Activated T-cell treated with anti-CD3 and anti-CD28 coated beads for 4 hours (primary cell): ENCODE measurements at places on chromosomes 2 and 18.

GRCh38 chr2:112301973-112302372 lies 26.6 kb downstream of the ZC3H6 start:
- DNase-seq: no peak

DNA sequence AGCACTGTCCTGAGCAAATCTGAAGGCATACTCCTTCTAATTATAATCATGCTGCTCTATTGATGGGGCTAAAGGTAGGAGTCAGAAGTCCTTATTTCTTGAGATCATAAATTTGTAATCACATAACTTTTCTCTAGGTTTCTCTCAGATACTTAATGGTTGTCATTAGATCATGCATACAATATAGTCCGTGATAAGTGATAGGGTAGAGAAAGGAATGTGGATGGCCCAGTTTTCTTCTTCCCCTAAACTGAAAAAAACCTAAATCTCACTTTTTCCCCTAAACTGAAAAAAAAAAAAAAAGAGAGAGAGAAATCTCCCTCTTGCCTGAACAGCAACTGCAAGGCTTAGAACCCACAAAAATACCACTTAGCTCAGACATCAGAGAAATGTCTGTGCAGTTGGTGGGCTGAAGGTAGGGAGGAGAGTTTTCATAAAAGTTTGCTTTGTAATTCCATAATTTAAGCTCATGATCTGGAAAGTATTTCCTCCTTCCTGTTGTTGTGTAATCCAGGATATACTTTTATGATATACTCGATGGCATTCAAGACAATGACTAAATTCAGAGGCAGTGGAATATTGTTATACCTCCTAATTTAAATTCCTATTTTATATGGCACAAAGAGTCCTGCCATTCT lies 79.3 kb upstream of the ITPRID2 start:
- no peak for DNase-seq

DNA sequence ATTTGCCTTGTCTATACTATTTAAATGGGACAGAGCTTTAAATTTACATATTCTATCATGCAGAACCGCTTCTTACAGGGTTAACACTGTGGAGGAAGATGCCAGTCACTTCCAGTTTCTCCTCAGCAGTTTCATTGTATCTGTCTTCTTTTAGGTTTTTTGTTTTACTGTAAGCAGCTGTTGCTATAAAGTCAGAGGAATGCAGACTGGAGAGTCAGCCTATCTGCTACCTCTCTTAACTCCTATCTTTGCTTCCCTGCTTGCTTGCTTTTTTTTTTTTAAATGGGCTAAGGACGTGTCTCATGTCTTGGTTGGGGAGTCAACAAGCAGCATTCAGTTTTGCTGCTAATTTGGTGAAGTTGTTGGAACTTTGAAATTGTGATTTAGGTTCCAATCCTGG lies 8.9 kb downstream of the EPC2 start:
- DNase-seq: no peak

DNA sequence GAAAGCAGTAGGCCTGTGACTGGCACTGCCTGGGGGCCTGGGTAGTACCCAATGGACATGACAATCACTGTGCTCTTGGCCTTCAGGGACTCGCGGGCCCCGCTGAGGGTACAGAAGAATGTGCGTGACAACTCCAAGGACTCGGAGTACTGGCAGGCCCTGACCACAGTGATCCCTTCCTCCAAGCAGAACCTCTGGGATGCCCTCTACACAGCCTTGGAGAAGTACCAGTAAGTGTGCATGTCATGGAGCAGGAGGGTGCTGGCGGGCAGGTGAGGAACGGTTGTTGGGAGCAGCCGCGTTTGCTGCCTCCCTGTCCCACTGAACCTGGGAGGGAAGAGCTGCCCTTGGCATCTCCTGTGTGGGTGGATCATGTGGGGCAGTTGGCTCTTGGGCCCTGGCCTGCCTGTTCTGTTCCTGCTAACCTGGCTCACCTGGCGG lies 23.3 kb downstream of the OTOF start:
- DNase-seq: no peak

DNA sequence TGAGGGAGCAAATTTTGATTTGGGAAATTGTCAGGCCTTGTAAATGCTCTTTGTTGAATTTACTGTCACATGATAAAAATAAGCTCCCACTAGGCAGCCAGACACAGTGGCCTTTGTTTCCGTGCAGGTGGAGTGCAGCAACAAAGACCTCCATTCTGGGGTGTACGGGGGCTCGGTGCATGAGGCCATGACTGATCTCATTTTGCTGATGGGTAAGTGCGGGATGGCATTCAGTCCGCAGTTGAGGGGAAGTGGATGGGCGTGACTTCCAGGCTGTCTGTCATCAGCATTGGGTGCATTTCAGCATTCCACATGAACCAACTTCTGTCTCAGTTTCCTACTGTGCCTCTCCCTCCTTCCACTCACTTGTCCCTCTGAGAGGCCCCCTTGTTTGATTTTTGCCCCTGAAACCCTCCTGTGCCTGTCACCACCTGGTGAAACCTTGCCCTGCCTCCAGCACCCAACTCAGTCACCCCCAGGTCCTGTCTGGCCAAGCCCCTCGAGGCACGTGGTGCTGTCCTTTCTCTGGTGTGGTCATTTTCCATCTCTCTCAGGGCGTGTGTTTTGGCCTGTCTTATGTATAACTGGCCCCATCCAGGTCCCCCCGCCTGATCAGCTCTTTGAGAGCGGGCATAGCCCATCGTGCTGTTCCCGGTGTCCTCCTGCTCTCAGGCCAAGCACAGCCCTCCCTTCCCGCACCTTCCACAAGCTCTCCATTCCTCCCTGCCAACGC lies 16.3 kb downstream of the CNDP2 start:
- no peak for DNase-seq

DNA sequence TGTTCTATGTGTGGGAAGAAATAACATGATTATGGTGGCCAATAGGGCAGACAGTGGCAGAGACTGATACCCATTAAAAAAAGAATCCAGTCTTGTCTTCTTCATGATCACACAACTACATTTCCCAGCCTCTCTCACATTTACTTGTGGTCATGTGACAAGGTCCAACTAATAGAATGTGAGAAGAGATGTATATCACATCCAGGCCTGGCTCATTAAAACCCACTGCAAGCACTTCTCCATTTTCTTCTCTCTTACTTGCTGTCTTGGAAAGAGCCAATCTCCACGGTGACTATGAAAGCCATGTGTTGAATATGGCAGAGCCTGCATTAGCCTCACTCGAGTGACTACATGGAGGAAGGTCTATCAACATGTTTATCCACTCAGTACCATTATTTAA lies 306.2 kb upstream of the ZEB2 start:
- no peak for DNase-seq
